ENCODE measurements at places on chromosomes 7 and 10.

DNA sequence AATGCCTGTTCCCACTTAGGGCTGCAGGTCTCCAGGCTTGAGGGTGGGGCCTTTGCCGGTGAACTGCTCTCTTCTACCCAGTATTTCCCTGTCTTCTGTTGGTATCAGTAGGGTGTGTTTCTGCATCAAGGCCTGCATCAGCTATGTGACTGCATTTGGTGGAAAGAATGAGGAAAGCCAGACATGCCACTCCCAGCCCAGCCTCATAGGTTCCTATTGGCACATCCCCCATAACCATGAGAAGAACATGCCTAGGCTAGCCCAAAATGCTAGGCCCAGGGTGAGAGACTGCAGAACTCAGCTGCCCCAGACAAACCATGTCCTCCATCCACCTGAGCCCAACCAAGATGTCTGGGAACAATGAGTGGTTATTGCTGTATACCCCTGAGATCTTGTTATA lies 380.3 kb upstream of the ADARB2 start:
- no peak for DNase-seq

GRCh38 chr10:88253-88652 lies 39.2 kb upstream of the TUBB8 start:
- no peak for DNase-seq

DNA sequence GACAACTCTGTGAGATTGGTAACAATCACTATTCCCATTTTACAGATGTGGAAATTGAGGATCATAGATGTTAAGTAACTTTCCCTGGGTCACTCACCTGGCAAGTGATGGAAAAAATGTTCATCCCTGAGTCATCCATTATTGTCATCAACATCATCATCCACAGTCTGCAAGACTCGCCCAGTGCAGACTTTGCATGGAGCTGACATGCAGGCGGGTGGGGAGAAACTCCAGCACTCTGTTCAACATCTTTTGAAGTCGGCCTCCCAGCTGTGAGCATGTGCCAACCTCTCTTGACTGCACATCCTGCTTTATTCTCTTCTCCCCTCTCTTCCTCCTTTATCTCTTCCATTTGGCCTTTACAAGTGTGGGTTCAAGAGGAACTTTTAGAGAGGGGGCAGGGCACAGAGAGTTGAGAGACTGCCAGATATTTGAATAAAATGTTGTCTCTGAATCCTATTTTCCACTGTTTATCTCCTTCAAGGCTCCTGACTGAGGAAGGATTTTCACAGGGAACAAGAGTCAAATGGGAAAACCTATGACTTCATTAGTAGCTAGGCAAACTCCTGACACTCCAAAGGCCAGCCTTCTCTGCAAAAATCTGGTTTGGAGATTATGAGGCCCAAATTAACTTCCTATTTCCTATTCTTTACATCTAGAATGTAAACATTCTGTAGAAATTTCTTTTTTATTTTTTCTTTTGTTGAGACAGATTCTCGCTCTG lies 283.7 kb upstream of the PODXL start:
- no peak for DNase-seq

GRCh38 chr7:105353752-105354328 lies 34.9 kb downstream of the SRPK2 start:
- DNase-seq = no peak

DNA sequence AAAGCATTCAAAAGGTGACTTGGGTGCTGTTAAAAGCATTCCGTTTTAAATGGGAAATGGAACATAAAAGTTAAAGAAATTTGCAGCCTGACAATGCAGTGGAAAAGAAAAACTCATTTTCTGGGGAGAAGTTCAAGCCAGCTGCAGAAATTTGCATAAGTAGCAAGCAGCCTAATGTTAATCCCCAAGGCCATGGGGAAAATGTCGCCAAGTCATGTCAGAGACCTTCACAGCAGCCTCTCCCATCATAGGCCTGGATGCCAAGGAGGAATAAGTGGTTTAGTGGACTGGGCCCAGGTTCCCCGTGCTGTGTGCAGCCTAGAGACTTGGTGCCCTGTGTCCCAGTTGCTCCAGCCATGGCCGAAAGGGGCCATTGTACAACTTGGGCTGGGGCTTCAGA lies 154.2 kb downstream of the PKD1L1 start:
- no peak for DNase-seq

GRCh38 chr10:81943583-81943982 lies 68.6 kb downstream of the NRG3 start:
- no peak for DNase-seq

DNA sequence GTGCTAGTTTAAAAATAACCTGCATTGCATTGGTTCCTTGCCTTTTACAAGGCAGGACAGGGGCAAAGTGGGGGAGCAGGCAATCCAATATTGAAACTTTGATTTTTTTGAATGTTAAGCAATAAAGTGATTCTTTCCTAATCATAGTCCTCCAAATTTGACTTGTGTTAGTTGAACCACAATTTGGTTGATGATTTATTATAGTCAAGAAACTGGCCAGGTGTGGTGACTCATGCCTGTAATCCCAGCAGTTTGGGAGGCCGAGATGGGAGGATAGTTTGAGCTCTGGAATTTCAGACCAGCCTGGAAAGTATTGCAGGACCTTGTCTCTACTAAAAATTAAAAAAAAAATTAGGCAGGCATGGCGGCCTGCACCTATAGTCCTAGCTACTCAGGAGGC lies 27.9 kb upstream of the ABLIM1 start:
- DNase-seq = no peak

GRCh38 chr7:36280840-36281812 lies 108.5 kb upstream of the ANLN start:
- no peak for DNase-seq

DNA sequence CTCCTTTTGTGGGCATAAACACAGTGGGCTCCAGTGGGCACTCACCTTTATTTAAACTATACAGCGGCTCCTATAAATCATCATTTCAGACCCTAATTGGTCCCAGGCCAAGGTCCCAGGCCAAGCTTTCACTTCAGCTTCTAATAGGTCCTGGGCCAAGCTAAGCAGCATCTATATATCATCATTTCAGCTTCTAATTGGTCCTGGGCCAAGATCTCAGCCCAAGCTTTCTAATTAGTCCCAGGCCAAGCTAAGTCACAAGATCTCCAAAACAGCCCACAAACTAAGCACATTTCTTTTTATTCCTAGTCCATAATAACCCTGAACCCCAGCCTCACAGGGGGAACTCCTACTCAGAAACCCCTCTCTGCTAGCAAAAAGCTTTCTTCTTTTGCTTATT lies 47.1 kb downstream of the ZNF680 start:
- no peak for DNase-seq

GRCh38 chr10:28623483-28623882 lies 53.8 kb upstream of the BAMBI start:
- no peak for DNase-seq
